Activated B cell treated with CpG ODN at 0.5 μM for 24 hours (primary cell): ENCODE measurements at places on chromosomes 13 and 19. TPM values are rescaled to one million over a fixed set of nuclear protein-coding genes. Genes with fewer than 3 reads are reported as not detected.
A peak's percentile ranks its signal among the peaks of the same experiment; 100 is the strongest.

- H3K4me1 ChIP-seq: peaks cover 3% of the 10 kb centered on the region
- no peak overlapping the region for H3K4me3 ChIP-seq
- peaks cover 29% of the 10 kb centered on the region for H3K27me3 ChIP-seq
- no peaks in the 10 kb centered on the region for H3K36me3 ChIP-seq
- H3K27ac ChIP-seq: no peak overlapping the region
These were observed 645 bp downstream of the PALM start for GRCh38 chr19:709196-709964.

GRCh38 chr19:46892252-46893179, 31.7 kb downstream of the ARHGAP35 start:
- peaks cover 59% of the 10 kb centered on the region for H3K4me1 ChIP-seq
- H3K27ac ChIP-seq: peak overlapping the region; percentile 43
- H3K4me3 ChIP-seq: peak overlapping the region; percentile 45
- H3K36me3 ChIP-seq: peaks cover 1% of the 10 kb centered on the region
- DNase-seq: no peak

DNA sequence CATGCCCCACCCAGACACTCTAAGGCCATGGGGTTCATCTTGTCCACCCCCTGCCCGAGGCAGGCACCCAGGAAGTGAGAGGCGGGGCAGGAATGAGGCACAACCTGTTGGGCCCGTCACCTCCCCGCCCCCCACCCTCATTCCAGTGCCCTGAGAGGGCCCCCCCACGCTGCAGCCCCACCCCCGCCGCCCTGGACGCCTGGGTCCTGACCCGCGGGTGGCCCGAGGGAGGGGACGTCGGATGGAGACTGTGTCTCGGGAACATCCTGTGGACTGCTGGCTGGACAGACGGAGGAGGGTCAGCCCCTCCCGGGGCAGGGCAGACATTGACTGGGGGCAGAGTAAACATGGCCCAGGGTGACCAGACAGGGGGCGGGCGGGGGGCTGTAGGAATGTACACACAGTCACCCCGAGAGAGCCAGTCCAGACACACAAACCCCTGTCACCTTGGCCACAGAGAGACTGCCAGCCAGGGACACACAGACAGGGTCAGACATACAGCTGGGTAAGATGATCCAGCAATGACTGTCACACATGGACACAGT, 7.4 kb upstream of the JUNB start:
- H3K4me3 ChIP-seq: peak overlapping the region; percentile 59
- peaks cover 2% of the 10 kb centered on the region for H3K36me3 ChIP-seq
- peaks cover 50% of the 10 kb centered on the region for H3K4me1 ChIP-seq

GRCh38 chr13:98224557-98224956, 47.5 kb upstream of the RNF113B start:
- H3K36me3 ChIP-seq: no peaks in the 10 kb centered on the region
- no peak overlapping the region for H3K4me3 ChIP-seq
- no peak for DNase-seq

Gene GRK1
- total RNA-seq: 0.07 and 0.44 TPM in 2 replicates

GRCh38 chr13:111335298-111335697, 14.9 kb downstream of the TEX29 start:
- H3K4me3 ChIP-seq: no peak overlapping the region
- H3K36me3 ChIP-seq: peaks cover 6% of the 10 kb centered on the region
- DNase-seq: no peak
- no peaks in the 10 kb centered on the region for H3K27me3 ChIP-seq

Gene ZNF814
- total RNA-seq: 64.7 and 84.0 TPM in 2 replicates

Gene ZNF625
- 6.5 and 8.1 TPM in 2 replicates for total RNA-seq

DNA sequence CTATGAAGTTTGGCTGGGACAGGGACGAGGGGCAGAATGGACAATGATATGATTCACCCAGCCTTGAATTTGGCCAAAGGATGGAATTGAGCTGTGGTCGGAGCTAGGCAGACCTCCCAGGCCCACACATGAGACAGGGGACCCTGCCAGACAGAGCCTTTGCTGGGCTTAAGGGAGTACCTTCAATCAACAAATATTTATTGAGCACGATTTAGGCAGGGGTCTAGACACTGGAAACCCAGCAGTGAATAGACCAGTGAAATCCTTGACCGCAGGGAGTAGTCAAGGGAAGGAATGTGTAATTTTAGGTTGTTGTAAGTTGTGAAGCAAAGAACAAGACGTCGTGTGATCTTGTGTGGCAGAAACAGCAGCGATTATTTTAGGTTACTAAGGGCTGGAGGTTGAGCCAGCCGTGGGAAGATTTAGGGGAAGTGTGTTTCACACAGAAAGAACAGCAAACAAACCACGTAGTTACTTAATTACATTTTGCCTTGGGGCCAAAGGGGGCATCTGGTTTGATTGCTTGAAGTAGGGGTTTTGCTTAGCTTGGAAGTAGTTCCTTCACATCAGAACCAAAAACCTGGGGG, 16.9 kb upstream of the AP1M2 start:
- DNase-seq: peak; percentile 22
- H3K4me3 ChIP-seq: peak overlapping the region; percentile 97
- peaks cover 44% of the 10 kb centered on the region for H3K4me1 ChIP-seq
- peaks cover 13% of the 10 kb centered on the region for H3K36me3 ChIP-seq
- H3K27ac ChIP-seq: peak overlapping the region; percentile 98
- H3K27me3 ChIP-seq: no peaks in the 10 kb centered on the region

DNA sequence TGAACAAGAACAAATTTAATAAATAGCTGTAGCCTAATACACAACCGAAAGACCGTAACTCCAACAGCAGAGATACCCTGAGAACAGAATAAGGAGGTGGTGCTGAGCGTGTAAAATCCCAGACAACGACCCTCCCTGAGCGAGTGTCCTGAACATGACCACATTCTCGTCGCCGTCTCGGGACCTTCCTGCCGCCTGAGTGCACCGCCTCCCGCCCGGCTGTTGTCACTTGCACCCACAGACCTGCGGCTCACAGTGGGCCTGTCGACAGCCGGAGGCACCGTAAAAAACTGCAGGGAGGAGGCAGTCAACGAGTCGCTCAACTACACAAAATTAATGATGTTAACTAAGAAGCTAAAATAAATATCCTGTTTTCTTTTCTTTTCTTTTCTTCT, 35.8 kb upstream of the GRTP1 start:
- no peaks in the 10 kb centered on the region for H3K36me3 ChIP-seq
- H3K27me3 ChIP-seq: peaks cover 7% of the 10 kb centered on the region
- no peak for DNase-seq
- H3K4me1 ChIP-seq: peaks cover 4% of the 10 kb centered on the region

- no peaks in the 10 kb centered on the region for H3K4me1 ChIP-seq
- no peaks in the 10 kb centered on the region for H3K36me3 ChIP-seq
- H3K4me3 ChIP-seq: no peak overlapping the region
- no peak for DNase-seq
- H3K27ac ChIP-seq: no peak overlapping the region
- peaks cover 9% of the 10 kb centered on the region for H3K27me3 ChIP-seq
These were observed 32.7 kb downstream of the VSTM1 start for GRCh38 chr19:54030895-54031586.

- peaks cover 35% of the 10 kb centered on the region for H3K27me3 ChIP-seq
- no peak overlapping the region for H3K4me3 ChIP-seq
- peaks cover 15% of the 10 kb centered on the region for H3K4me1 ChIP-seq
- DNase-seq: no peak
- H3K36me3 ChIP-seq: no peaks in the 10 kb centered on the region
These were observed 4.4 kb downstream of the DACT3 start for GRCh38 chr19:46656541-46656940.
